ENCODE measurements at places on chromosomes 3 and 15. TPM values are rescaled to one million over a fixed set of nuclear protein-coding genes. Genes with fewer than 3 reads are reported as not detected.

GRCh38 chr3:192122832-192123594 lies 604.3 kb downstream of the FGF12 start:
- peak; percentile 27 for DNase-seq

GRCh38 chr15:43277231-43277823 lies 10.6 kb upstream of the TGM5 start:
- no peak for DNase-seq

GRCh38 chr3:139654637-139655365 lies 23.0 kb downstream of the NMNAT3 start:
- no peak for DNase-seq

DNA sequence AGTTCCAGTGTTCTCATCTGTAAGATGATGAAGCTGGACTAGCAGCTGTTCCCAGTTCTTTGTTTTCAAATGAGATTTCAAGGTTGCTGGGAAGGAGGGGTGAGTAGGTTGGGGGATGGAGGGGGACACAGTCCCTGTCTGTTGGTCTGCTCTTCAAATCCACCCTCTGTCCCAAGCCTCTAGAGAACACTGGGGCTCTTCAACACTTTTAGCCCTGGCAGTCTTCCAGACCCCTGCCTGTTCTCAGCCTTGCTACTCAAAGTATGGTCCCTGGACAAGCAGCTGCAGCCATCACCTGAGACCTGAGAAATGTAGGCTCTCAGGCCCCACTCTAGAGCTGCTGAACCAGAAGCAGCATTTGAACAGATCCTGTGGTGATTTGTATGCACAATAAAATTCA lies 41.3 kb downstream of the NEK11 start:
- DNase-seq, result no peak

DNA sequence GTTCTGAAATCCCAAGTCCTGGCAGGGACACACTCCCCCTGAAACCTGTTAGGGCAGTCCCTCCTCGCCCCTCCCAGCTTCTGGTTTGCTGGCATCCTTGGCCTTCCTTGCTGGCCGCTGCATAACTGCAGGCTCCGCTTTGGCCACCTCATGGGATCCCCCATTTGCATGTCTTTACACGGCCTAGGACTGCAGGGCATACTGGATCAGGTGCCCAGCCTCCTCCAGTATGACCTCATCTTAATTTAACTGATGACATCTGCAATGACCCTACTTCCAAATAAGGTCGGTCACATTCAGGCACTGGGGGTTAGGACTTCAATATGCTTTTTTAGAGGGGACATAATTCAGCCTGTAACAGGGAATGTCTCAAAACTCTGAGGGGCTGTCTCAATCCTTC lies 173.3 kb downstream of the RAB11A start:
- no peak for DNase-seq

DNA sequence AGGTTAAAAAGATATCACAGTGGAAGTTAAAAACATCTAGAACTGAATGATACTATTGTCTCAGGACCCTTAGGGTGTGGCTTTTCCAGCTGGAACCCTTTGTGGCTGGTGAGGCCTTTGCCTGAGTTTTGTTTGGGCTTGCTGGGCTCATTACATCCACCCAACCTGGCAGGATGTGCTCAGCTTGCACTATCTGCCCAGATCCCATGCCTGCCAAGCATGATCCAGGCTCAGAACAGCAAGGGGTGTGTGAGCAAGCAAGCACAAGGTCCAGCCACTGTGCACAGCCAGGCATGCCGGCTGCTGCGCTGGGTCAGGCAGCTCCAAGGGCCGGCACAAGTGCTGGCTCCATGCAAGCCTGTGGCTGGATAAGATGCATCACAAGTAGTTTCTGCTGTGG lies 512.7 kb upstream of the CDIN1 start:
- no peak for DNase-seq

GRCh38 chr3:127222163-127222562 lies 29.2 kb downstream of the PRR23E start:
- DNase-seq, result no peak

GRCh38 chr15:66761726-66762595 lies 59.9 kb downstream of the SMAD6 start:
- DNase-seq, result no peak

GRCh38 chr15:98124581-98124980 lies 164.1 kb downstream of the ARRDC4 start:
- DNase-seq, result no peak

- DNase-seq, result peak; percentile 98
Measured at GRCh38 chr3:130111185-130111864, 29.7 kb downstream of the ALG1L2 start.

- DNase-seq, result no peak
Measured at GRCh38 chr3:77815467-77815866, 775.6 kb downstream of the ROBO2 start.

- peak; percentile 82 for DNase-seq
Measured at GRCh38 chr3:133574260-133574881, 885 bp downstream of the CDV3 start.

GRCh38 chr3:13016083-13016720 lies 57.0 kb downstream of the IQSEC1 start:
- DNase-seq, result peak; percentile 90

DNA sequence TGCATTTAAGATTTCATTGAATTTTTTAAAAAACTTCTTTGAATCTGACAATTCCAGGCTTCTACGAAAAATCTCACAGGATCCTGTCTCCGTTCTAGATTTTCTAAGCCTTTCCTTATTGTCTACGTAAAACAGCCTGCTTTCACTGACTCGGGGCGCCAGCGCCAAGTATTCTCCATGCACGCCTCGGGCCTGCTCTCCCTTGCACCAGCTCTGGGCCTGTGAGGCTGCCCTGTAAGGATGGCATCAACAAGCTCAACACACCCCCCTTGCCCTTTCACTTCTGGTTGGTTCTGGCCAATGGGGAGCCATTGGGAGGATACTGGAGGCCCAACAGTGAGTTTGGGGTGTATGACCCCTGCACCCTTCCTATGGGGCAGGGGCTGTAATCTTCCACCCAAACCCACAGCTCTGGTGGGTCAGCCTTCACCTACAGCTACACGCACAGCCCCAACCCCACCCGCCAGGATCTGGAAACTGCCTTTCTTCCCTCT lies 47.8 kb downstream of the SLC41A3 start:
- DNase-seq, result no peak

- DNase-seq, result no peak
Measured at GRCh38 chr3:31008994-31009393, 114.5 kb upstream of the GADL1 start.

GRCh38 chr15:56877255-56877970 lies 41.0 kb upstream of the TCF12 start:
- DNase-seq, result peak; percentile 15

DNA sequence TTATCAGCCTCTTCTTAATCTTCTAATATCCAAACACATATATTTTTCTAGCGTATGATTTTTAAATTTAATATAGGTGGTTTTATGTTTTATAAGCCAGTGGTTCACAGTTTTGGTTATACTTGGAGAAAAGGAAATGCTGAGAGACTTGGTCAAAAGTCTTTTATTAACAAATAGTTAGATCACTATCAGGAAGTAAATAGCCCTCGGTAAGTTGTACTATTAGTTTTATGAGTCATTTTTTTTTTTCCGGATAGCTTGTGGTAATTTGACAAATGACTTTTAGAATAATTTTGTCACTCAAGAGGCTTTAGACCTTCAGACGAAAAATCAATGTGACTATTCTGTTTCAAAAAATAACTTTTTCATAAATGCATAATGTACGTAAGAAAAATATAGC lies 232.2 kb upstream of the ROBO1 start:
- DNase-seq, result no peak

DNA sequence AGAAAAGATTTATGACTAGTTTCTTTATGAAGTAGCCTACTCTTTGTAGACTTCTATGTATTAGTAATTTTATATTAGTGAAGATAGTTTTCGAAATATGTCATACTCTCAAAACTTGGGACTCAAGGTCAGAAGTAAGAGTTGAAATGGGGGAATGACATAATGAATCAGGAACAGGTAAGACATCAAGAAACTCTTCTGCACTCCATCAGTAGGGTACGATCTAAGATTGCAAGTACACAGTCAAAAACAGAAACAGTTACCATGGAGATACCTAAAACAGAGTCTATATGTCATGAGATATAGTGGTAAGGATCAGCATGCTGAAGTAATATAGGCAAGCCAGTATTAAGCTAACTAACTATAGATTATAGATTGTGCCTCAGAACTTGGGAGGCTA lies 187.0 kb upstream of the MLF1 start:
- no peak for DNase-seq

DNA sequence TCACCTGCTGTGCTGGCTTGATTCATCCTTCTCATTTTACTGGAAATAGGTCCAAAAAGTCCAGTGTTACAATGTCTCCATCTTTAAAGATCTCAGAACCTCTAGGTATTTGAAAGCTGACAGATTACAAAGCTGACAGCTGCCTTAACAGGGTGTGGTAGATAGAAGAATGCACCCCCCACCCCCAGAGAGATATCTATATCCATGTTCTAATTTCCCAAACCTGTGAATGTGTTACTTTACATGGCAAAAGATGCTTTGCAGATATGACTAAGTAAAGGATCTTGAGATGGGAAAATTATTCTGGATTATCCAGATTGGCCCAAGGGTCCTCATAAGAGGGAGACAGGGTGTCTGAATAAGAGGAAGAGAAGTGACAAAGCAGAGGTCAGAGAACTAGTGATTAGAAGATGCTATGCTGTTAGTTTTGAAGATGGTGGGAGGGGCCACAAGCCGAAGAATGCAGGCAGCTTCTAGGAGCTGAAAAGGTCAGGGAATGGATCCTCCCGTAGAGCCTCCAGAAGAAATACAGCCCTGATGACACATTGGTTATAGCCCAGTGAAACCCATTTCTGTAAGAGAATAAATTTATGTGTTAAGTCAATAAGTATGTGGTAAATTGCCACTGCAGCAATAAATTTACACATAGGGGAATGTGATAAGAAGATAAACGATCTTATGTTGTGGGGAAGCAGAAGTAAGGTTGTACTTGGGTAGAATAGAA lies 21.5 kb upstream of the FSTL1 start:
- no peak for DNase-seq

- DNase-seq, result no peak
Measured at GRCh38 chr3:58044691-58045483, 36.7 kb downstream of the FLNB start.

DNA sequence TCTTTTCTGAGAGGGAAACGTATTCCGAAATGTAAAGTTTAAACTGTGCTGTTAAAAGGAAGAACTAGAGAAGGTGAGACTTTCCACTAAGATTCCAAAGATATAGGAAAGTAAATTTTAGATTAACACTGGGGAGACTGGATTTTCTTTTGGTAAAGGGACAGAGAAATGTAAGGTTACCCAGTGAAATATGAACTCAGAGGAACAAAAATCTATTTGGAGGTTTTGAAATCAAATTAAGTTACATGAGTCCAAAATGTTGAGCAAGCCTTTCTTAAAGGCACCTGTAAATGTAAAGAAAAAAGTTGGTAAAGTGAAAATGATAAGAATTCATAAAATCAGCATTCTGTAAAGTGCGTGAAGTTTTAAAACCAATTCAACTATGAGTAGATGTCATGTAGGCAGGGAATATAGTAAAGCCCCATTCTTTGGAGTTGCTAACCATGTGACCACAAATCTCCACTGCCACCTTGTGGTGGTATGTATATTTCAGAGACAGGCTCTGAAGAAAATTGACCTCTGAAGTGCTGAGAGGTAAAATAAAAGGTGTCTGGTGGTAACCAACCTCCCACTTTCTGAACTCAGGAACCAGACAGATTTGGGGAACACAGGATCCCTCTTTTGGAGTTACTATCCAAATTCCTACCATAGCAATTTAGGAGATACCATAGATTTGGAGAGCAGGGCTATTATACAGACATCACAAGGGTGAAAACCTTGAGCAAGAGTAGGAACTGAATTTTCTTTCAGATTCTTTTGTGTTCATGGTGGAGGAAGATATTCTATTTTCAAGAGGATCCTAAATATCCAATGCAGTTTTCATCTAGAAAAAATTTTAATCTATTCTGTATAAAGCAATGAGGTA lies 215.3 kb downstream of the ROBO2 start:
- DNase-seq, result no peak

GRCh38 chr15:70995383-70995970 lies 102.9 kb downstream of the LRRC49 start:
- DNase-seq, result no peak

DNA sequence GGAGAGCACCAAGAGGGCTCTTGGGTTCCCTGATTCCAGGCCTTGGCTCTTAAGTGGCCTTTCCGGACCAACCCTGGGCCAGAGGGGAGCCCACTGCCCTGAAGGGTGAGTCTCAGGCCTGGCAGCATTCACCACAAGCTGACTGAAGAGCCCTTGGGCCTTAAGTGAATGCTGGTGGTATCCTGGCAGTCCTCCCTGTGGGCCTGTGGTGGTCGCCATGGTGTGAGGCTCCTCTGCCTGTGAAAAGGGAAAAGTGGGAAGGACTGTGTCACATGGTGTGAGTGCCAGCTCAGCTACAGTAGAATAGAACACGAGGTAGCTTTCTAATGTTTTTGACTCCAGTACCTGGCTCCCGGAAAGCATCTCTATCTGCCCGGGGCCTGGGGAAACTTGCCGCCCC lies 15.3 kb downstream of the CHDH start:
- no peak for DNase-seq

- DNase-seq, result peak; percentile 95
Measured at GRCh38 chr3:150763122-150763840, at the start of gene SIAH2. SIAH2 (minus strand) TSS chr3:150763169; CDS start chr3:150762849, 320 bp downstream.

GRCh38 chr15:63456258-63456657 lies 48.1 kb upstream of the USP3 start:
- DNase-seq, result no peak

GRCh38 chr3:114646526-114646925 lies 352.7 kb downstream of the TIGIT start:
- DNase-seq, result no peak

DNA sequence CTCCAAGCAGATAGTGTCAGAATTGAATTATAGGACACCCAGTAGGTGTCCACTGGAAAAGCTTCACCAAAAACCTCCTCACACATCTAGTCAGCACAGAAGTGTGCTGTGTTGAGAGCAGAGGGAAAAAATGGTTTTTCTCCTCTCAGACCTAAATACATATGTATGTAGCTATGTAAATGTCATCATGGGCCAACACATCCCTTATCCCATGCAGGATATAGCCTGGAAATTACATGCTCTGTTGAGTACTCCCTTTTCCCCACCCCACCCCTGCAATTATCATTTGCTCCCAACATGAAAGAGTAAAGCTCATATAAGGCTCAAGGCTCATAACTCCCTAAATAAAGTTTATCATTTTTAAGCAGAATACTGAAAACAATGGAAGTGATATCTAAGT lies 35.7 kb downstream of the DLG1 start:
- DNase-seq, result no peak

Gene ITIH4
- 38.5 TPM for total RNA-seq

Gene GP5
- 0.22 TPM for total RNA-seq

Gene HLTF
- total RNA-seq, result 19.1 TPM

Gene TEX55
- not detected for total RNA-seq

Gene PRR20G
- not detected for total RNA-seq

Gene KNL1
- total RNA-seq, result 3.7 TPM

Gene ACSBG1
- not detected for total RNA-seq

Gene ANKDD1A
- total RNA-seq, result 2.6 TPM

Gene ECE2
- total RNA-seq, result not detected

Gene FBXW12
- total RNA-seq, result not detected

Gene PSTPIP1
- 69.0 TPM for total RNA-seq

Gene SLC15A2
- 14.4 TPM for total RNA-seq

Gene LRRC49
- 0.49 TPM for total RNA-seq

Gene KBTBD13
- total RNA-seq, result not detected

Data from B cell (primary cell).